Vagina (tissue), 2 donors: ENCODE measurements at places on chromosomes 4 and X.

GRCh38 chr4:48215977-48216376 lies 53.7 kb downstream of the TEC start:
- DNase-seq: no peak

GRCh38 chrX:136204571-136204970 lies 46.6 kb downstream of the MAP7D3 start:
- no peak for DNase-seq

- DNase-seq: no peak
These were observed 40.0 kb downstream of the RIPPLY1 start for GRCh38 chrX:106862972-106863688.

DNA sequence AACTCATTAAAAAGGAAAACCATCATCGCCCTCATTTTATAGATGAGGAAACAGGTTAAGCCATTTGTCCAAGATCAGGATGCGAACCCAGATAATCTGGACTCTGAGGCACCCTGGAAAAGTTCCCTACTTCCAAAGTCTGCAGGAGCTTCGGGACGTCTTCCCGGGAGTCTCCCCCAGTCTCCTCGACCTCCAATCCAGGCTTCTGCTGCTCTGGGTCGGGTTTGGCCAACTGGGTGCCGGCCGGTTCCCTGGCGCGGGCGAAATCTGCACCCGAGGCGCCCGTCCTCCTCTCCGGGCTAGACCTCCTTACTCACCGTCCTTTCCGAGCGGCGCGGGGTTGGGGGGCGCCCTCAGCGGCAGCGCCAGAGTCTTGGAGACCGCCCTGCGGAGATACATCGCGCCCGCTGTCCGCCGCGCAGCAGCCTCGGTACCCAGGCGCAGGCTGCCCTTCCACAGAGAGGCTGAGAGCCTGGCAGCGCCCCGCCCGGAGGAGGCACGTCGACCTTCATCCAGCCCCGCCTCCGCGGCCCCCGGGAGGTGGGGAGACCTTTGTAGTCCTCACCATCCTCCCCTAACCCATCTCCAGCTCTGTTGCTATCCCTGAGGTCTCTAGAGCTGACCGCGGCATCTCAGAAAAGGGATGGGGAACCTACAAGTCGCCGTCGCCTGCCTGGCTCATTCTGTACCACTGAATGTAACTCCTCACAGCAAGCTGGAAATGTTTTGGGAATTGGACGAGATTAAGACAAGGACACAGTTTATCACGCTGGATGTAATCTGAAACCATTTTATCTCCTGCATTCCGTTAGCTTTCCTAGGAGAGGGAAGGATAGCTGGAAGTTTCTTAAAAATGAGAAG lies at the start of gene MGARP:
Gene MGARP (minus strand): TSS at position 466 of the 861 bp plus-strand sequence. CDS start 67 bp downstream, at position 399.
- no peak for DNase-seq
